ENCODE measurements at places on chromosomes 6 and 20.
A peak's percentile ranks its signal among the peaks of the same experiment; 100 is the strongest.

DNA sequence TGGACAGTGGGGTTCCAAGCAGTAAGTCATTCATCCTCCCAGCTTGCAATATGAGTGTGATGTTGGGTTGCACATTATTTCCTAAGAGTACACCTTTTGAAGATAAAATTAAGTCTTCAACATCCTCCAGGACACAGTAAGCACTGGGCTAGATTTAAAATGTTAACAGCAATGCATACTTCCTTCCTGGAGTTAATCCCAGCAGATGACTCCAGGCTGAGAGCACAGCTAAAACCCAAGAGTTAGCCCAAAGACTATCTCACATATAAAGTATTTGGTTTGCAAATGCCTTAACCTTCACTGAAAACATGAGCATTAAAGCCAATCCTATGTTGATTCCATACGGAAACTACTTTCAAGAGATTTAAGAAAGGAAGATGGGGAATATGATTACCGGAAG lies 69.2 kb downstream of the SLC23A2 start:
- DNase-seq: no peak

GRCh38 chr6:30819297-30819917 lies 64.9 kb upstream of the DDR1 start:
- peak; percentile 85 for DNase-seq

DNA sequence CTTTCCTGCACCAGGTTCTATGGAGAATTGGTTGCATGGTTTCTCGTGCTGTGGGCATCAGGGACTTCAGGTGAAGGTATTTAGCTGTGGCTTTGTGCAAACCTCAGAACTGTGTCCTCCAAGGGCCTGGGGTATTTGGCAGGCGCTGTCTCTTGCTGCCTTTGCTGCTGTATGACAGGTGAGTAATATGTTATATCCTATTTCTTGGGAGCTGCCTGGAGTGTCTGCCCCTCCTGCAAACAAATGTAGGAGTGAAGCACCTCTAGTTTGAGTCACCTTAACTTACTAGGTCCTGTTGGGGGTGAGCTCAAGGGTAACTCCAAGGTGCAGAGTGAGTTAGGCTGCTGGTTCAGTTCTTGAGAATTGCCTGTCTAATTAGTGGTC lies 177.7 kb upstream of the RNF24 start:
- DNase-seq: no peak

DNA sequence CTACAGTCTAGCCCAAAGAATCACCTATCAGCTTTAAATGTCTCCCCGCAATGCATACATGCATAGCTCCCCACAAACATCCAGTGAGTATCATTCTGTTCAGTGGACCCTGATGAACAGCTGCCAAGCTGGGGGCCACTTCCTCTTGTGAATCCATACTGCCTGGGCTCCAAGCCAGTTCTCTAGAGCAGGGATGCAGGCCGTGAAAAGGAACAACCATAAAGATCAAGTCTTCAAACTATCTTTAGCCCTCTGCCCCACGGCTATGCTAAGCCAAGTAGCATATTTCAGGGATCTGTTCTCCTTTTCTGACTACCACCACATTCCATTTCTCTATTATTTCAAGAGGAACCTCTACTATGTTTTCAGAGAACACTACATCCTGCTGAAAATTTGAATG lies 191.7 kb upstream of the BTBD3 start:
- no peak for DNase-seq

- DNase-seq: no peak
Measured at GRCh38 chr6:78611886-78612480, 255.4 kb upstream of the IRAK1BP1 start.

DNA sequence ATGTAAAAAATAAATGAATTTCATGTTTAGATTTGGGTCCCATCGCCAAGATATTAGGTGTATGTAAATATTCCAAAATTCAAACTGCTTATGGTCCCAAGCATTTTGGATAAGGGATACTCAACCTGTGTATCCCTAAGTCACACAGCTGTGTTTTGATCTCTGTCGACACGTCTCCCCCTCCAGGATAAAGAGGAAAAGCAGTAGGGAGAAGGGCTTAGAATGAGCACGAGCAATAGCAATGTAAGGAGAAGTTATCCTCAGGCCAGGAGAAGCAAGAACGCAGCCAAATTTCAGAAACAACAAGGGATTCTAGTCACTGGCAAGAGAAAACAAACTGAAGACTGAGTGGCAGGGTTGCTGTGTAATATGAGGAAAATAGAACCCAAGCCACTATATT lies 181.2 kb downstream of the AIG1 start:
- no peak for DNase-seq

DNA sequence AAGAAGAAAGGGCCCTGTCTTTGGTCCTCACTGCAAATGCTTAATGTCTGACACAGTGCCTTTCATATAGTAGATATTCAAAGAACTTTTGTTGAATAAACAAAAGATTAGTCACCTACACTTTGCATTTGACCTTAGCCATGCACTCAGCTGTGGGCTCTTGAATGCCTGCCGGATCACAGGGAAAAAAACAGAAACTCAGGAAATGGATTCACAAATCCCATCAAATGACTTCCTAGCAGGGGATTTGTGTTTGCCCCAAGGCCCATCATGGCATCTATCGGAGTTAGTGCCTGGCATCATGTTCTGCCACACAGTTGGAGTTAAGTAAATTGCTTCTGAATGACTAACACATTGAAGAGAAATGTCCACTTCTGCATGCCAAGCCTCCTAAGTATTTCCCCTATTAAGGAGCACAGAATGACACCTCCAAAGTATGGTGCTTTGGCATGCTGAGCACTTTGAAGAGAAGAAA lies 72.3 kb upstream of the DST start:
- no peak for DNase-seq

GRCh38 chr6:34352305-34352937 lies 40.0 kb downstream of the NUDT3 start:
- DNase-seq: no peak

- DNase-seq: no peak
Measured at GRCh38 chr6:98384334-98384733, 450.0 kb upstream of the POU3F2 start.

DNA sequence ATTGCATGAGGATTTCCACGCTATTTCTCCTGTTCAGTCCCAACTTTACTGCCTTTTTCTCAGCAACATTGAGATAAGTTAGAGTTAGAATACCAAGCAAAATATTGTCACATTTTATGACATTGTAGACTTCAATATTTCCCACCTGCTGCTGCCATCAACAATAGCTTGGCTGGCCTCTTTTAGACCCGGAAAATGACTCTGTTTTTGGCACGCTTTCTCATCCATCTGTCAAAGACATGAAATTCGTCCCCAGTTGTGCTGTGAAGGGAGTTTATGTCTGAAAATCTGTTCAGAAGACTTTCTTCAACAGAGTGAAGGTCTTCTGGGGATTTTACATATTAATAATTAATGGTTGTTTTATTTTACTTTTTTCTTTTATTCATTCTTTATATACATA lies 857.3 kb downstream of the FRK start:
- DNase-seq: no peak

- DNase-seq: no peak
Measured at GRCh38 chr20:32287231-32287638, 9.8 kb downstream of the KIF3B start.

- DNase-seq: no peak
Measured at GRCh38 chr6:138757136-138757535, 16.4 kb upstream of the CCDC28A start.

GRCh38 chr20:2972126-2972525 lies 71.3 kb upstream of the GNRH2 start:
- no peak for DNase-seq

- DNase-seq: no peak
Measured at GRCh38 chr6:17169711-17170110, 67.9 kb downstream of the STMND1 start.

- DNase-seq: peak; percentile 30
Measured at GRCh38 chr6:13485923-13486562, 1.4 kb downstream of the GFOD1 start.

- no peak for DNase-seq
Measured at GRCh38 chr6:115524821-115525220, 535.9 kb downstream of the FRK start.

GRCh38 chr6:105808571-105808970 lies 277.6 kb upstream of the PRDM1 start:
- DNase-seq: no peak

DNA sequence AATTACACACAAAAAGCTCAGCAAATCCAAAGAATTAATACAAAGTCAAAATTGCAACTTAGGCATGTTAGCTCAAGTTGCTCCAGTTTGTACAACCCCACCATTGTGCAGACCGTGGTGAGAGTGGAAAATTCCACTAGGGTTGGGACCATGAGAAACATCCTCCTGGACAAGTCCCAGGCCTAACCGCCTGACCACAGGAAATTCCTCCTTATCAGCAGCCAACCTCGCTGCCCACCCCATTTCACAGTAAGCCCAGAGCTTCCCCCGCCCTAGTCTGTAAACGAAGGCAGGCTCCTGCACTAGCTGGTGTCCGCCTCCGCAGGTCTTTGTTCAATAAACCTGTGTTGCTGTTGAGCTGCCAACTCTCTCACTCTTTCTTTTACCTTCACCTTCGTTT lies 1023.3 kb downstream of the EYS start:
- no peak for DNase-seq

DNA sequence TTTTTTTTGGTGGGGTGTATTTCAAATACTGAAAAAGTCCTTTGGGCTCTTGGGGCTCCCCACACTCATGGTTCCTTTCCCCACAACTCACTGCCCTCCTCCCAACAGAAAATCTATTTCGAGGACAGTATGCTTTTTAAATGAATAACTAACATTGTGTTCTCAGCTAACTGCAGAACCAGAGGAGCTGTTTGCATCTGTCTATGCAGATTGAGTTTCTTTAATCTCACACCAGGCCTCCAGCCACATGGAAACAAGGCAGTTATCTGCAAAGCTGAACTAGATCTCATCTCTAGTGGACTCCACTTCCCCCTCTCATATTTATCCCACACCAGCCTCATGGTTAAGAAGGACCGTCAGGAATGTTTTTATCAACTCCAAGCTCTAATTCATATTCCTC lies 955.1 kb downstream of the KIF16B start:
- DNase-seq: no peak

- DNase-seq: no peak
Measured at GRCh38 chr20:4047614-4048013, 32.3 kb upstream of the RNF24 start.
